ENCODE measurements at places on chromosomes 7 and 10.

- no peak for DNase-seq
Measured at GRCh38 chr7:103119791-103120291, 29.1 kb downstream of the NAPEPLD start.

DNA sequence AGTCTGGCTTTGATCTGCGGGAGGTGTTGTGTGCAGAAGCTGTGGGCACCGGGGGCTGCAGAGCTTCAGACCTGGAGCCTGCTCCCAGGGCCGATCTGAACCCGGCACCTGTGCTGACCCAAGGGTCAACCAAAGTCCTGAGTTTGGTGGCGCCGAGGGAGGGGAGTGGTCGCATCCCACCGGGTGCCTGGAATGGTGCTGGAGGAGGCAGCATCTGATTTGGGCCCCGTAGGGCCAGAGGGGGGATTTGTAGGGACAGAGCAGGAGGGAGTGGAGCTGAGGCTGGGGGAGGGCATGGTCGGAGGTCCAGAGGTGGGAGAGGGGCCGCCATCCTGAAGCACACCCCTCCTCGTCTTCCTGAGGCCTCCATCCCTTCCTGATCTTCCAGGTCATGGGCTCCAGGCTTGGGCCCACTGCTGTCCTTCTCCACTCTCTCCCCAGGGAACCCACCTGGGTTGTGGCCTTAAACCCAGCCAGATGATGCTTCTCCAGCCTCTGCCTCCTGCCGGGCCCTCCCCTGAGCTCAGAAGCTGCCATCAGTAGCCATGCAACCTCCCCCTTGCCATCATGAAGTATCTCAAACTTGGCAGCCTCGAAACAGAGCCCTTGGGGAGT lies 112.9 kb downstream of the LHPP start:
- DNase-seq: no peak

GRCh38 chr10:122435212-122435827 lies 19.1 kb upstream of the ARMS2 start:
- no peak for DNase-seq

GRCh38 chr10:128049226-128050120 lies 76.8 kb downstream of the MKI67 start:
- peak; percentile 98 for DNase-seq

DNA sequence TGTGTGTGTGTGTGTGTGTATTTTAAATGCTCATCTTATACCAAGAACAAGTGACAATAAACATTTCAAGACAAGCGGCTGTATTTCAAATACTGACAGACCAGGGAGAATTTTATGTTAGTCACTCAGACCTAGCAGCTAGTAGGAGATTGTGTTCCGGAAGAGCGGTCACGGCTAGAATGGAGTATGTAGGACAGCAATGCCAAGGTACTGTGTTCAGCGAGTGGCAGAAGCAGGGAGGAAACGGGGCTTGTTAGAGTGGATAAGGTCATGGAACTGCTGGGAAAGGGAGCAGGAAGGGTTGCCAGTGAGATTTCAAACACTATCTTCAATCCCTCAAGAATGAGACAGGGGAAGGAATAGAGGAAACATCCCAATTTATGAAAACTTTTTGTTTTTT lies 260.5 kb upstream of the PITRM1 start:
- no peak for DNase-seq

DNA sequence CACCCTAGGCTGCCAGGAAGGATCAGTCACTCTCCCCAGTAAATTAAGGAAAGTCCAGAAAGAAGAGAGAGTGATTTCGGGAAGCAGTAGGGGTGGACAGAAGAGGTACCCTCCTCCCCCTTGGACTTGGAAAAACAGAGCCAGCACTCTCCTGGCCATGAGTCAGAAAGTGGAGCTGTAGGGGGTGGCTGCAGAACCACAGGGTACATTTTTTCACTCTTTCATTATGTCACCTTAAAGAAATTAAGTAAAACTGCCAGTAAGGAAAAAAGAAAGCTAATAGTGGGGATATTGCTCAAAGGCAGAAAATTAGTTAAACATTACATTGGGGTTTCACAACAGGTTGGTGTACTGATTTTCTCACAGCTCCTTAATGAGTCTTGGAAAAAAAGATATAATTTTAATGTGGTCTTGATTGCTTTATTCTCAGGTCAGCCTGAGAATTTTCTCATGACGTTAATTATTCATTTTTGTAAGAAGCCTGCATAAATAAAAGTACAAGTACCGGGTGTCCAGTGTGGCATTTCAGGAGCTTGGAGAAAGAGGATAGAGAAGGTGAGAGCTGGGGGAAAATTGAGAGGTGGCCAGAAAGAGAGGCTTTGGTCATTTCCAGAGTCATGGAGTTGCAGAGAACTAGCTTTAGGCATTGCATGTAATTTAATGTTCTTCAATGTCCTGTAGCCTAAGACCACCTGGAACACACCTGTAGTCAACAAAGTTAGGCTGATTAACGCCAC lies 23.2 kb upstream of the AOAH start:
- DNase-seq: no peak

- no peak for DNase-seq
Measured at GRCh38 chr10:130418731-130419130, 282.5 kb downstream of the GLRX3 start.

DNA sequence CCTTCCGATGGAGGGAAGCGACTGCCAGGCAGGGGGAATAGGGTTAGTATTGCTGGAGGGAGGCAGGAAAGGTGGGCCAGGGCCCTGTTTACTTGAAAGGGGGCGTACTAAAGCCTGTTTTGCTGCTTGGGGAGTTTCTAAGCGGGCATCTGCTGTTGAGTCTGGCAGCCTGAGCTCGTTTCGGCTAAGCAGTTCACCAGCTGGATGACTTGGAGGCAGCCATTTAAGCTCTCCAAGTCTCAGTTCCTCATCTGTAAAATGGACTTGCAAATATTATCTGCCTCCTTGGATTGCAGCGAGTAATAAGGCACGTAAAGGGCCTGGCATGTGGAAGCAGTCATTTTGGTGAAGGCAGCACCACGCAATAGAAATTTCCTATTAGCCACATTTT lies 44.0 kb downstream of the LDB3 start:
- DNase-seq: no peak
